CD8-positive, alpha-beta memory T cell (primary cell): ENCODE measurements at places on chromosomes 6 and 20.

DNA sequence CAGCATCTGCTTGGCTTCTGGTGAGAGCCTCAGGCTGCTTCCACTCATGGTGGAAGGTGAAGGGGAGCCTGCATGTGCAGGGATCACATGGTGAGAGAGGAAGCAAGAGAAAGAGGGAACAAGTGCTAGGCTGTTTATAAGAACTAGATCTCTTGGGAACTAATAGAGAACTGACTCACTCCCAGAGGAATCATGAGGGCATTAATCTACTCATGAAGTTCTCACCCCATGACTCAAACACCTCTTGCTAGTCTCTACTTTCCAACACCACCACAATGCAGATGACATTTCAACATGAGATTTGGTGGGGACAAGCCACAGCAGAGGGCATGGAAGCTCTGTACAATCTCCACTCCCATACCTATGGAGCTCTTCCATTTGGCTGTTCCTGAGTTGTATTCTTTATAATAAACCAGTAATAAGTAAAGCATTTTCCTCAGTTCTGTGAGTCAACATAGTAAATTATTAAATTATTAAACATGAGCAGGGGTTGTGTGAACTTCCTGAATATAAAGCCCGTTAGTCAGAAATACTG is 524.1 kb upstream of the NRSN1 start:
- no peak for DNase-seq

GRCh38 chr6:125850361-125850760 is 59.6 kb downstream of the NCOA7 start:
- no peak for DNase-seq

DNA sequence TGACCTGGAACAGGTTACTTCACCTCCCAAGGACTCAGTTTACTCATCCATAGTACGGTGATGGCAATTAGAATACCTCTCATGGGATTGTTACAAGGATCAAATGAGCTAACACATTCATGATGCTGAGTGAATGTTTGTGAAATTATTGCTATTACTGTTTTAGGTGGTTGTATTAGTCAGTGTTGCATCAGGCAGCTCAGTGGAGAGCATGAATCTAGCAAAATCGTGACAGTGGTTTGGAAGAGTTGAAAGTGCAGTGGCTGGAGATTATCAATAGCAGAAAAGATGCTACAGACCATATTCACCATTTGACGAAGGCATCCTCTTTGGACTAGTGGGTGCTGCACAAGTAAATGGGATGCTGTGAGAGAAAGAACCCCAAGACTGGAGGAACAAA is 50.4 kb upstream of the CTNNBL1 start:
- DNase-seq = no peak

DNA sequence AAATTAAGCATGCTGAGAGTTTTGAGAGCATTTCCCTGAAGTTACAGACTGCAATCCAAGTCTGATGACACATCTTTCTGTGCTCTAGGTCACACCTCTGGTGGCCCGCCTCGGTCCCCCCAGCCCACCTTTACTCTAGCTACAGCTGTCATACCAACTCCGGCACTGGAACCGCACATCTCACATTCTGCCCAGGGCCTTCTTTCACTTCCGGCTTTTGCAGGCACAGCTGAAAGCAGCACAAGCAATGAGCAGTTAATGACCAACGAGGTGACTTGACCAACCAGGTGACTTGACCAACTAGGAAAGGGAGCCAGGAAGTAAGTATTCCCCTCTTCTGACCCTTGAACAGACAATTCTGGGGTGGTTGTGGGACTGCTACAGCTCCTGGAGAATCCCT is 88.6 kb upstream of the MOCS1 start:
- no peak for DNase-seq

- DNase-seq = no peak
Measured at GRCh38 chr6:111478749-111479148, 4.3 kb downstream of the REV3L start.

DNA sequence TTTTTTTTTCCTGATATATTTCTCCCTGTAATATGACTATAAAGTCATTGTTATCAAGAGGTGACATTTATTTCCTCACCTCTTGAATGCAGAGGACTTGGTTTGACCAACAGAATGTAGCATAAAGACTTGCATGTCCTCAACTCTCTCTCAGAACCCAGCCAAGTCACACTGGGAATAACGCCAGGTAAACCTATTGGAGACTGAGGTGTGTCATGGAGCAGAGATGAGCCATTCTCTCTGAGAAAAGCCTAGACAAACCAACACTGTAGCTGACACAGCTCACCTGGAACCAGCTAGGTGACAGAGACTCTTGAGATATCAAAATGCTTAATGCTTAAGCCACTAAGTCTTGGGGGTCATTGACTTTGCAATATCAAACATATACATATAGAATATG is 533.6 kb downstream of the HAO1 start:
- no peak for DNase-seq

DNA sequence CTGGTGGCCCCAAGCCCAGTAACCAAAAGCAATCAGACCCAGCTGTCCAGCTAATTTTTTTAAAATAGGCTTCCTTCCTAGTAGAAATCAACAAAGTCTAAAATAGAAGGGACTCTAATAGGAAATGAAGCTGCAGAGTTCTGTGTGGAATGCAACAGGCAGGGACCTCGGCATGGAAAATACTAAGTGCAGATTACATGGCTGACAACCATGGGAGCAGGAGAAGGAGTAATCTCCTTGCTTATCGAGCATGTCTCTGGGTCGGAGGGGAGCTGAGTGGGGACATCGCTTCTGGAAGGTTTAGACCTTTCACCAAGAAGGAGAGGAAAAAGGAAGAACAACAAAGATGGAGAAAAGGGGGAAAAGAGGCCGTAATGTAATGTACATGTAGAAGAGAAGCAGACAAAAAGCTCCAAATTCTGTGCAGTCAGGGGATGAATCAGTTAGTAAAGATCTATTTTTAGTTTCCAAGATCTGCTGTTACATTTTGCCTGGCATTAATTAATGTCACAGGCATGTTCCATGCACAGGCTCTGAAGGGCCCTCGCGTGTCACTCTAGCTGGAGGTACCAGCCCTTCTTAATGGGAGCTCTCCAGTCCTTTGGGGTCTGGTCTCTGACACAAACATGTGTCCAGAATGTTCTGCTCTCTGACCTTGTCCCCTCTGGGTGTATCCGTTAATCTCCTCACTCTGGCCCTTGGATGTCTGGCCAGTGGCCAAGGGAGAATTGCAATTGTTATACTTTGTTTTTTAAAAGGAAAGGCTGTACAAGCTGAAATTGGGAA is 16.6 kb upstream of the ZNF831 start:
- no peak for DNase-seq

DNA sequence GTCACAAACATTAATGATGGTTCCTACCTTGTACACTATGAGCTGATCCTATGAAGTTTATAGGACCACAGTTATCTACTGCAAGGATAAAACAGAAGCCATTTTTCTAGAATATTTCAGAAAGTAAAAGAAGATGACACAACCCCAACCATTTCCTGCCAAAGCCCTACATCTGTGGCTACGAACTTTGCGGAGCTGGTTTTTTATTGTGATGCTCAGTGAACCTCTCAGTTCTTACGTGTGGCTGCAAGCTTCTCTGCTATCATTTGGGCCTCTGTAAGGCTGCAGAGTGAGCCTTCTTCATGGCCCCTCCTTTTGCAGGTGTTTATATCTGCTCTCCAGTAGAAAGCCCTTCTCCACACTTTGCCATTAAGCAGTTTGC is 17.8 kb upstream of the TAGAP start:
- DNase-seq = peak; percentile 34

GRCh38 chr20:50092436-50092835 is 20.5 kb downstream of the UBE2V1 start:
- DNase-seq = no peak

GRCh38 chr6:9463311-9463710 is 951.6 kb downstream of the TFAP2A start:
- no peak for DNase-seq

GRCh38 chr6:2196079-2196679 is 49.2 kb downstream of the GMDS start:
- peak; percentile 30 for DNase-seq

DNA sequence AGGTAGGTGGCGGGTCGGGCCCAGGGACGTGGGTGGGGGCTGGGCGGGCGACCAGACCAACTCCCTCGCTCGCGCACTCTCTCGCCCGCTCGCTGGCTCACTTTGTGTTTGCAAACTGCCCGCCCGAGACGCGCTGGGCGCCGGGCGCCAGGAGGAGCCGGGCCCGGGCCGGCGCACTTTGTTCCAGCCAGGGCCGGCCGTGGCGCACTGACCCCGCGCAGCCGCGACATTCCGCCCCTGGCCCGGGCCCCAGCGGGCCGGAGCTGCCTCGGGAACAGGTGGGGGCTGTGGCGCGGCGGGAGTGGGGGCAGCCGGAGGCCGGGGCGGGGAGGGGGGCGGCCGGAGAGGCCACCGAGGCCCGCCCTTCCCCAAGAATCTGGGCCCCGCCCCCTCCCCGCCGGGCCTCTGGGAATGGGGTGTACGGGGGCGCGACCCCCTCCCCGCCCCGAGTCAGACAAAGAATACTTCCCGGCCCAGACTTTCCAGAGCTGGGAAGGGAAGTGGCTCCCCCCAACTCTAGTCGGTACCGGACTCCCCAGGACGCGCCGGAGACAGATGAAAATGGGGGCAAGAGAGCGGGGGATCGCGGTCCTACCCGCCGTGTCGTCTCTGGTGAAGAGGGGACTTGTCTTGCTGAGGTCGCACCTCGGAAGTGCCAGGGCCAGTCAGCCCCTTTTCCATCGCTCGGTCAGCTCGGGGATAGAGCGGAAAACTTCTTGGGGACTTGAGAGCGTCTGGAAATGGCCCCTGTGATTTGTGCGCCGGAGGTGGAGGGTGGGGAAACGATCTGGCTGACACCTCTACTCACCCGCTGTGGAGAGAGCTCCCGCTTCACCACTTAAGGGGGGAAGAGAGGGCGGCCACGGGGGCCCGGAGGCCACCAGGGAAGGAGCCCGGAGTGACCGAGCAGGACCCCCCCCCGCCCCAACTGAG is 951 bp downstream of the FOXP4 start:
- no peak for DNase-seq

DNA sequence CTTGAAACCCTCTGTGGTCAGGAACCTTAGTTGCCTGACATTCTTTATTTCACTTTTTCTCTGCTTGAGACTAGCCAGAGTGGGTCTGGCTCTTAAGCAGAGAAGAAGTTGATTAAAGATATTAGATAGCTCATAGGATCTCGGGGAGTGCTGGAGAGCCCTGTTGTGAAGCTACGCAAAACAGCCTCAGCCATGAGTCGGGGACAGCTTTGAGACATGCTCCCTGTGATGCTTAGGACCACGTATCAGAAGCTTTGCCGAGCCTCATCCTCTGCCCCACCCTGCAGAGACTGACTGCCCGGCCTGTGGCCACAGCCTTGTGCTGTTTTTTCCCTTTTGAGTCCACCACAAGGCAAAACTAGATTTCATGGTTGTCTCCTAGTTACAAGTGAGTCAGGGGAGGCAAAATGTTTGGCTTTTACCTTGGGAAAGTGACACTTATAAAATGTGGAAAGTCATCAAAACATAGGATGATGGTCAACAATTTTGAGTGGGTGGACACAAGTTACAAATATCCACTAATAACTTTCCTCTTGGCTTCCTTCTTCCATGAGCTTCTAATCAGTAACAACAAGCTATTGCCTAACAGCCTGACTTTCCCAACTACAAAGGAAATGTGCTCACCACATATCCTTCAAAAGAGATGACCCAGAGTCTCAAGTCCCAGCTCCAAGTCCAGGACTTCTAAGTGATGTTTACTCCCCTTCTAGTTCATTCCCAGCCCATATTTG is 108.4 kb downstream of the JAG1 start:
- DNase-seq = no peak

DNA sequence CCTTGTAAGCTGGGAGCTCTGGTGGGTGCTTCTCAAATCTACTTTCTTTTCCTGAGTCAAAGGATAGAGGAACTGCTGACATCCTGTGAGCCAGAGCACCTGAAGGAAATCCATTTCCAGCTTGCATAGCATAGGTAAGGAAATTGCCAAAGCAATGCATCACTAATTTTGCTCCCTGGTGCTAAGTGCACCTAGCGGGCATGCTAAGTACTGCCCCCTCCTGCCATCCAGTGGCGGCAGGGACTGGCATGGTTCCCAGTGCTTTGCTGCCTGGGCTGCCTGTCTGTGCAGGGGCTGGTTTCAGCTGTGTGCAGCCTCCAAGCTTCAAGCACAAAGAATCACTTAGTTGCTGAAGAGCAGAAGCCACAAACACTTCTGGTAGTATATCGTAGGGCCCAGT is 63.9 kb downstream of the FARS2 start:
- no peak for DNase-seq

- DNase-seq = no peak
Measured at GRCh38 chr6:144087789-144088426, 7.5 kb downstream of the SF3B5 start.

GRCh38 chr20:63102721-63103375 is 96.1 kb upstream of the BHLHE23 start:
- peak; percentile 73 for DNase-seq

GRCh38 chr6:87436435-87436834 is 28.7 kb downstream of the CFAP206 start:
- peak; percentile 14 for DNase-seq

GRCh38 chr20:62624325-62624690 is 18.0 kb upstream of the SLCO4A1 start:
- DNase-seq = no peak

GRCh38 chr6:119536666-119537065 is 187.1 kb upstream of the MAN1A1 start:
- DNase-seq = no peak

GRCh38 chr20:62176866-62177265 is 6.0 kb upstream of the MTG2 start:
- no peak for DNase-seq

- DNase-seq = no peak
Measured at GRCh38 chr20:597560-597959, 12.5 kb downstream of the TCF15 start.

GRCh38 chr6:131244942-131245341 is 109.7 kb downstream of the AKAP7 start:
- DNase-seq = no peak

DNA sequence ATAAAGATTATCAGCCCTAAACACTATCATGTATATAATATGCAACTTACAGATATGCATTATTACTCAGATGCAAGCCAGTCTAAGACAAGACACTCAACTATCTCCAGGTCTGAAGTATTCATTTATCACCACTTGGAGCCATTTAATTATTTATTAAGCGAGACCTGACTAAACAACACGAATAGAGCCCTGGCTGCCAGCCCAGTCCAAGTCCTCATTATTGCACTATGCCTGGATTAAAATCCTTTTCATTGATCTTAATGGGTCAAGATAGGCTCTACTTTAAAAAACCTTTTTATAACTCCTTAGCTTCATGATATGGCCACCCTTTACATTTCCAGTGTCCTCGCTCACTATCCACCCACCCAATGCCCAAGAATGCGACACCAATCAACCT is 183.1 kb upstream of the MARCKS start:
- no peak for DNase-seq

DNA sequence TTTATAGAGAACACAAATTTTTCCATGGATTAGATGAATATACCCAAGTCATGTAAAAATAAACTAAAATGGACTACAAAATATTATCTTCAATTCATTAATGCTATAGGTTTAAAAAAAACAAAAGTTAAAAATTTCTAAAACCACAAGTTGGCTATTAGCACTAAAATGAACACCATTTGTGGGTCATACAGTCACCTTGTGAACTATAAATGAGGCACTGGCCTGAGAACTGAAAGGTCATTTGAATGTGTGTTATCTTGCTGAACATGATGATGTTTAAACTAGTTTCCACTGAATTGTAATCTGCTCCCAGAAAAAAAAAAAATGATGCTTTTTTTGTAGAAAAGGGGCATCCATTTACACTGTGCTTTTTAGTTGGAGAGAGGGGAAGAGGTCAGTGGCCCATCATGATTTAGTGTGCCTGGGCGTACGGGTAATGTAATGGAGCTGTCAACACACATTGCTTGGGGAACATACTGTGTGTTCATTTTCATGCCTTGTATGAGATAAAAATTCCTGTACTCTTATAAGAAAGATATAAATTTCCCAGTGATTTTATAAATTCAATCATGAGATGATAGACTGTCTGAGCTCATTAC is 96.6 kb upstream of the FKBP1C start:
- no peak for DNase-seq
